ENCODE measurements at places on chromosomes 3 and 15.

DNA sequence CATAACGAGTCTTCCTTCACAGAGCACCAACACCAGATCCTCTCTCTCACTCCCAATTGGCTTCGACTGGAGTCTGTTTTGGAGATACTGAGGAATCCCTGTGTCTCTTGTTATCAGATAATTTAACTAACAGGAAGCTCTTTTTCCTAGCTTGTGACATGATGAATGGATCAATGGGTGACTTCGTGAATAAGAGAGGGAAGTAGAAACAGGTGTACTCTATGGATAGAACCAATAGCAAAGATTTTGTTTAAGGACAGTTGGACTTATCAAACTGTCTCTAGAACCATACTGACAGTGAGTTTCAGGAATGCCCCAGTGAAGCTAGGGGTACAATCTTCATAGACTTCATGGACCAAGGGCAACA lies 29.4 kb upstream of the KLHL6 start:
- DNase-seq: no peak

- DNase-seq: no peak
These were observed 7.6 kb downstream of the MAN2A2 start for GRCh38 chr15:90910441-90911301.

- DNase-seq: no peak
These were observed 26.6 kb downstream of the DIPK2A start for GRCh38 chr3:143998266-143998665.

DNA sequence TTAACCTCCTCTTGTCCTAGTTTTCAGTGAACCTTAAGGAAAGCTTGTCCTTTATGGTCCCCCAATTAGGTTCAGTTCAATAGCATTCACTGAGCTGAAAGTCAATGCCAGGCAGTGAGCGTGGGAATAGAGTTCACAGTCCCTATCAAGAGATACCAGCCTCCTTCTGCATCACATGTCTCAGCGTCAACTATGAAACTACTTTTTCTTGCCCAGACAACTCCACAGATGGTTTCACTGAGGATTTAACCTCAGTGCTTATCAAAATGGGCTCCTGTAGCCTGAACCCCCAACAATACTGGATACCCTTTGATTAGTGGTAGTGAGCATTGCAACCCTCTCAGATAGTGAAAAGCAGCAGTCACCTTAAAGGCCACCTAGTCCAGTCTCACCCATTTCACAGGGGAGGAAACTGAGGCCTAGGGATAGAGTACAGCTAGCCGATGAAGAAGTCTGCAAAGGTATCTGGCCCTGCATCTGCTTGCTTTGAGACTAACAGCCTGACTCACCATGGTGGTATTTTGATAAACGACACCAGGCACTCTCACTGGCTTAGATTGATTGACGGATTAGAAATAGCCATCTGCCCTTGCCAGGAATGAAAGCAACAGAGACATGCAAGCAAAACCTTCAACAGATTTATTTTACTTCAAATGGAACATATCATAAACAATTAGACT lies 1.6 kb upstream of the UBA3 start:
- no peak for DNase-seq

DNA sequence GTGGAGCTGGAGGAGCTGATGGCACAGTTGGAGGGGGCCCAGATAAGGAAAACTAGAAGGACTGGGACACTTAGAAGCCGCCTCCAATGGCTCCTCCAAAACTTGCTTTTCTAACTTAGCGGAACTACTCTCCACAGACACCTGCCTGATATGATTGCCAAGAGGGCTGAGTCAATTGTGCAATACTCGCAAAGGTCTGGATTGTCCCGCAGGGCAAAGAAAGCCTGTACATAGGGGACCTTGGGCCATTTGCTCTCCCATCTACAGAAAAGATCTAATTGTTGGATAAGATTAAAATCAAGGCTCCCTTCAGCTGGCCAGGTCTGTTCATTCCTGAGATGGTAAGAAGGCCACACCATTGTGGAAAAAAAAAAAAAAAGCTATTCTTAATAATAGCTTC lies 69.7 kb upstream of the ATP11B start:
- DNase-seq: no peak

GRCh38 chr15:52134502-52135144 lies 22.0 kb upstream of the BCL2L10 start:
- no peak for DNase-seq

Measured in stimulated activated CD4-positive, alpha-beta T cell treated with anti-CD3 and anti-CD28 coated beads, Interleukin-15, amount 100 ng/mL, for 48 hours (primary cell).